Kidney capillary endothelial cell (primary cell): ENCODE measurements at places on chromosomes 7 and 10.

DNA sequence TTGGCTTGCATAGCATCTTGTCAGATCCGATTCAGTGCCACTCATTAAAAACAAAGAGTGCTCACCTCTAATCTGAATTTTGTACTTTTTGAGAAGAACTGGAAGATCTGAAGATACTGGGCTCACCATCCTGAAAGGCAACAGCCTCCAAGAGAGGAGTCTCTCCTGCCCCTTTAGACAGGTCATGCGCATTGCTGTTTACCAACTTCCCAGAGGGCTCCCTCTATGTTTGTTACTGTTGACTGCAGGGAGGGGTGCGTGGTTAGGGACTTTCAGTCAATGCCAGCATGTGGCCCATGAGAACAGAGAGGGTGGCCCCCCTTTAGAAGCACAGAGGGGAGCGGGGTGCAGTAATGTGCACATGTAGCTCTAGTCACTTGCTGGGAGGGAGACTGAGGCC is 33.2 kb upstream of the CABCOCO1 start:
- DNase-seq, result no peak

DNA sequence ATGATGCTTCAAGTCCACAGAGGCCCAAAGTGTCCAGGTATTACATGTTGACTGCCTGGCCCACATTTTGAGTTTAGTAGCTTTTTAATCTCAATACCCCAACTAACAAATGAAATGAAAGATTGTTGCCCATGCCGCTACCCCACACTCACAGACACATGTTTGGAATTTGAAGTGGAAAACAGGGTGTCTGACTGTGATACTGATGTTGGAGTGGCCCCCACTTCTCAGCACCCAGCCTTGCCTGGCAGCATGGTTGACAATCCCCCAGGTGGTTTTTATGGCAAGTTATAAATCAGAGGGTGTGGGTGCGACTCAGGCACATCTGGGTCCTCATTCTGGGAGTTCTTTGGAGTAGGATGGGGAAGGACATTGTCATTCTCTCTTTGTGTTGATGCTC is 314.7 kb upstream of the ZNF32 start:
- DNase-seq, result no peak

GRCh38 chr10:102408728-102409603 is 9.6 kb downstream of the PSD start:
- DNase-seq, result no peak

- DNase-seq, result no peak
These were observed 71.0 kb upstream of the STK17A start for GRCh38 chr7:43511769-43512515.
